ENCODE measurements at places on chromosomes 7 and 10.

GRCh38 chr10:125409756-125410155 lies 249.4 kb upstream of the CTBP2 start:
- DNase-seq, result no peak

DNA sequence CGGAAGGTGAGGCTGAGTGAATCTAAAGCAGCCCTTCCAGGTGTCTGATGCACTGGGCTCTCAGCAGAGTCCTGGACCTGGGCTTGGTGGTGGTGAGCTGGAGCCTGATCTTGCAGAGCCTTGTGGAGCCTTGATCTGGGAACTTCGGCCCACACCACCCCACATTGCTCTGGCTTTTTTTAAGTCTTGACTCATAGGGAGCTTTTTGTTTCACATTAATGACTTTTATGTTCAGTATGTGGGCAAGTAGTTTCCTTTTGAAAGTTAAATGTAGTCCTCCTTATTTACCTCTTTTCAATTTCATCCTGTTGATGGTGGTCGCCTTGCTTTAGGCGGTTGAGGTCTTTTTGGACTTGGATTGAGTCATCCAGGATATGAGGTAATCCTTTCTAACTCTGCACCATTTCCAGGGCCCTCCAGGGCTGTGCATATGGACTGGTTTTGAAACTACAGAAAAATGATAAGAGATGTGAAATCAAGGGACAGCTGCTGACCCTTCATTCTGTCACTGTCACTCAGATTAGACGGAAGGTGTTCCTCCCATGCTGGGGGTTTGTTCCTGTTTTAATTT lies 2.9 kb upstream of the NRAP start:
- no peak for DNase-seq

DNA sequence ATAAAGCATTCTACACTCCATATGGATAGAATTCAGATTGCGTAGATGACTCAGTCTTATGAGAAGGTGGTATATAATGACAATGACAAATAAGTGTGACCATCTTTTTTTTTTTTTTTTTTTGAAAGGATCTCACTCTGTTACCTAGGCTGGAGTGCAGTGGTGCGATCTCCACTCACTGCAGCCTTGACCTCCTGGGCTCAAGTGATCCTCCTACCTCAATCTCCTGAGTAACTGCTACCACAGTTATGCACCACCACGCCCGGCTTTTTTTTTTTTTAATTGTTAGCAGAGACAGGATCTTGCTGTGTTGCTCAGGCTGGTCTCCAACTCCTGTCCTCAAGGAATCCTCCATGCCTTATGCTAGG lies 43.2 kb upstream of the NRP1 start:
- DNase-seq, result no peak

- no peak for DNase-seq
Observed at GRCh38 chr7:158689488-158689887, 15.1 kb downstream of the NCAPG2 start.

GRCh38 chr7:148049068-148049467 lies 541.5 kb upstream of the C7orf33 start:
- DNase-seq, result no peak

DNA sequence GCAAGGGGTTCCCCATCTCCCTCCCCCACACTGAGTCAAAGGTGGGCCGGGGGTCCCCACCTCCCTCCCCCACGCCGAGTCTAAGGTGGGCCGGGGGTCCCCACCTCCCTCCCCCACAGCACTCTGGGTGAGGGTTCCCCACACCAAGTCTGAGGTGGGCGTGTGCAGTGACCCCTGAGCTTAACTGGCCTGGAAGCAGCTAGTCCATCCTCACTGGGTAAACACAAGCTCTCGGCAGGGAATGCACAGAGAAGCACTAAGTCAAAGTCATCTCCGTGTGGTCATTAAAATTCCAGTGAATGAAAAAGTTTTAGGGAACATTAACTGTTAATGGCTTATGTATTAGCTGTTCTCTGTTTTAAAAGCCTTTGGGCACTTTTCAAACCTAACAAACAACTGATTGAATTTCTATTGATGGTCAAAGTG lies 43.7 kb upstream of the PRKAR1B start:
- no peak for DNase-seq

- no peak for DNase-seq
Observed at GRCh38 chr7:12635830-12636229, 51.6 kb upstream of the ARL4A start.

- no peak for DNase-seq
Observed at GRCh38 chr7:157712666-157713235, 375.9 kb downstream of the DNAJB6 start.

Data from esophagus muscularis mucosa (tissue), 4 donors.